ENCODE measurements at places on chromosomes 6 and 20.

DNA sequence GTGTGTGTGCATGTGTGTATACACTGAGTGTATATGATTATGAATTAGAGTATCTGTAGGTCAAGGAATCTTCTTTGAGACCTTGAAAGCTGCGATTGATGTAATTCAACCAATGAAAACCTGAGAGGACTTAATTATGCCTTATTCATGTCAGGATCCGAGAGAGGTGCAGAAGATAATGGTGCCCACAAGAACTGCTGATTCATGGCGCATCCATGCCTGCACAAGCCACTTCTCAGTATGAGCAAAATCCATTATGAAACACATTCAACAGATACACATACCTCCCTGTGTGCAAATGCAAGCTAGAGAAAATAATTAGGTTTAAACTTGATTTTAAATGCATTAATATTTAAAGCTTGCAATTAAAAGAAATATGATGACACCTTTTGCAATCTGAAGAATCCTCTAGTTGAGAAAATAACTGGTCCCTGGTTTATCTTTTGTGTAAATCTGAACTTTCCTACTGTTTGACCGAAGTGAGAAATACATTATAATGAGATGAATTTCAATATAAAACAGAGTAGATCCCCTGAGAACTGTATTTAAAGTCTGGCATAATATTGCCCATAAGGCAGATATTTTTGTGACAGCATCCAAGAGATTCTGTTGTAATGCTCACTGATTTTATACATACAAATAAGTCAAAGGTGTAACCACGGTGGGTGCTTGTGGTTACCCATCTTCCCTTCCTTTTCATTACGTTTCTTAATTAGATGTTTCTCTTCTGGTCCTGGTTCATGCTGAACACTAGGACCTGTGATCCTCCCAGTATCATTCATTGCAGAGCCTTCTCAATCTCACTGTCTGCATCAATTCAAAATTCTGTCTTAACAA lies 45.6 kb downstream of the LY86 start:
- no peak for DNase-seq

GRCh38 chr6:131381709-131382093 lies 191.3 kb upstream of the ARG1 start:
- no peak for DNase-seq

GRCh38 chr6:167704396-167704901 lies 122.3 kb upstream of the AFDN start:
- DNase-seq, result no peak

DNA sequence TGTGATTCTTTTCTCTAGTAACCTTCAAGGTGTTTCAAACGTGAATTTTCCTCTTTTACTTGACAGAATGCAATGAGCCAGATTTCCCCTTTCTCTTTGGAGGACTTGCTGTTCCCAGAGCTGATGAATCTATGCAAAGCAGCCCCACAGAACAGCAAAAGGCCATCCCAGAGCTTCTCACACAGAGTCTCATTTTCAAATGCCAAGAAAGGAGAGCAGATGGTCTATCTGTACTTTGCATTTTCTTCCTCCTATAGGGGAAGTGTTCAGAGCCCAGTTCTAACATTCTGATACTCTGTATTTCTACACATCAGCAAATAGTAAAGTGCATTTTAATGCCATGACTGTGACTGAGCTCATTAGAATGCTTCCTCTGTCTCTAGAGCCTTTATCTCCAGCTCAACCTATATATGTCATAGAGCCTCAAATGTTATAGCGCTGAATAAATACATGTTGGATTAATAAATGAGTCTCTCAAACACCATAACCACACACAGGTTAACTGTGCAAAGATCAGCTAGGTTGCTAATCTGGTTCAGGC lies 81.8 kb upstream of the EYA4 start:
- DNase-seq, result no peak

DNA sequence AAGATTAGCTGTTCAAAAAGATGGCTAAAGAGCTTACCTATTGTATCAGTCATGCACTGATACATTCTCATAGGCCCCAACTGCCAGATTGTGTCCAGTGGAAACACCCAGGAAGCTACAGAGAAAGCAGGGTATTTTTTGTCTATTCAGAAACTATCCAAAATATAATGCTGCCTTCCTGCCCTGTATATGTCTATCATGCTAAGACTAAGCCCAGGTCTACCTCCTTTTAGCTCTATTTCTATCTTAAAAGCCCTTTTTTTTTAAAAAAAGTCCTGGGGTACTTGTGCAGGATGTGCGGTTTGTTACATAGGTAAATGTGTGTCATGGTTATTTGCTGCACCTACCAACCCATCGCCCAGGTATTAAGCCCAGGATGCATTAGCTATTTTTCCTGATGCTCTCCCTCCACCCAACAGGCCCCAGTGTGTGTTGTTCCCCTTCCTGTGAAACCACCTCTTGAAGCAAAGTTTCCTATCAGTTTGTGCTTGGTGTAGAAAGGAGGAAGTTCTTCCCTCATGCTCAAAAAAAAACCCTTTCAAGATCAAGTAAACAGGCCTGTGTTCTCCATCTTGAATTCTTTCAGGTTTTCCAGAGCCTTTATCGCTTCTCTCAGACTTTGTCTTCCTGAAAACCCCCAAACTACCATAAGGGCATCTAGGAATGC lies 514 bp downstream of the DEFB129 start:
- no peak for DNase-seq

- no peak for DNase-seq
Measured at GRCh38 chr6:20440296-20440695, 38.6 kb downstream of the E2F3 start.

GRCh38 chr20:63281742-63282665 lies 9.4 kb downstream of the ARFGAP1 start:
- no peak for DNase-seq
